Activated CD8-positive, alpha-beta memory T cell treated with anti-CD3 and anti-CD28 coated beads, Interleukin-2, amount 10 ng/mL, durations not matched to agents 7 days and 5 days (primary cell): ENCODE measurements at places on chromosomes 3 and 15.

DNA sequence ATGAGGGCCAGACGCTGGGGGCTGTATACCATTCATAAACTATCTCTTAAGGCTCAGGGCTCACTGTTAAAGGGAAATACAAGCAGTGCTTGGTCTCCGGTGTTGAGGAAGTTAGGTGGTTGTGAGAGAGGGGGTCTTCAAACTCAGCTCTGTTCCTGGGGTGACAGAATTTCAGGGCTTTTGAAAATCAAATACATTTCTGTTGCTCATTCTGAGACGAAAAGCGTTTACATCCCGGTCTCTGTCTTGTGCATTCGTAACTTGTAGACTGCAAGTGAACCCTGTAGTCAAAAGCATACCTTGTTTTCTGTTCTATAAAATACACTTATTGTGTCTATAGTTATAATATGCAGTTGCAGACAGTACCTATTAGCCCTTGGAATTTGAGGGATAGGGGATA is 1.7 kb downstream of the SLCO3A1 start:
- no peak for DNase-seq

DNA sequence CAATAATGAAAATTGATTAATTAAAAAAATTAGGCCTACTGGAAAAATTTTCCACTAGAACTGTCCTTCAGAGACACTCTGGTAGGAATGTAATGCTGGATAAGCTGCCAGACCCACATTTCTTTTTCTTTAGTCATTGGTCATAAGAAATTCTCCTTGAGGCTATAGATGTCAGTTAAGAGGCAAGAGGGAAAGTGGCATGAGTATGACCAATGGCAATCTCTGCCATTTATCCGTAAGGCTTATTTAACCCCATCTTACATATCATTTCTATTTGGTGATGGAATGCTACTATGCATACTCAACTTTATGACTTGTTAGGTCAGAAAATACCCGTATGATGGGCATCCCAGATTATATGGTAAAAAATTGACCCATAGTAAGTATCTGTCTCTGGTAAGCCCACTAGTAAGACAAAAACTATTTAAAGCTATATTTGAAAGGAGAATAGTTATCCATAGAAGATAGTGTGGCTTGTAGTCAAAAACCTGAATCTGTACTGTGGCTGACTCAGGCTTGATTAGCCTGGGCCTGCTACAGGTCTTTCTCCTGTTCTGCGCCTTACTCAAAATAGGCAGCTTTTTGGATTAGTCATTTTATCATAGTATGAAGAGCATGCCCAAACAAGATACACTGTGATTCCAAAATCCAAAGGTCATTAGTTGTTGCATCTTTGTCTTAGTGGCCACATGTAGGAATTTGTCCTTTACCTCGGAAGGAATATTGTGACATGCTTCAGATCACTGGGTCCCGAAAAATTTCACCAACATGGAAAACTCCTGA is 314.7 kb downstream of the PYDC2 start:
- no peak for DNase-seq

DNA sequence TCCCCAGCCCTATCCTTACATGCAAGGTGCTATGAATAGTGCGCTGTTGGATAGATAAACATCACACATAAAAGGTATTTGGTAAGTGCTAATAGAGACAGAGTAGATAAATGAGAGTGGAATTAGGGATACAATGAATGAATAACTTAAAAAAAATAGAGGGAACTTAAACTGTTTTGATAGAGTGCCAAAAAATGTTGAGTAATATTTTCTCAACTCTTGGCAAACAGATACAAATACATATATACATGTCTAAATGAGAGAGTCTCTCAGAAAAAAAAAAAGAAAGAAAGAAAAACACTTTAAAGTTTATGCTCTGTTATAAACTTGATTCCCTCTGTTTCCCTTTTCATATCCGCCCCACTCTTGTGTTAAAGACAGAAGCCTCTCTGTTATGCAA is 667.4 kb downstream of the ROBO2 start:
- DNase-seq, result no peak

- no peak for DNase-seq
Measured at GRCh38 chr3:37601832-37602231, 259.8 kb upstream of the CTDSPL start.

DNA sequence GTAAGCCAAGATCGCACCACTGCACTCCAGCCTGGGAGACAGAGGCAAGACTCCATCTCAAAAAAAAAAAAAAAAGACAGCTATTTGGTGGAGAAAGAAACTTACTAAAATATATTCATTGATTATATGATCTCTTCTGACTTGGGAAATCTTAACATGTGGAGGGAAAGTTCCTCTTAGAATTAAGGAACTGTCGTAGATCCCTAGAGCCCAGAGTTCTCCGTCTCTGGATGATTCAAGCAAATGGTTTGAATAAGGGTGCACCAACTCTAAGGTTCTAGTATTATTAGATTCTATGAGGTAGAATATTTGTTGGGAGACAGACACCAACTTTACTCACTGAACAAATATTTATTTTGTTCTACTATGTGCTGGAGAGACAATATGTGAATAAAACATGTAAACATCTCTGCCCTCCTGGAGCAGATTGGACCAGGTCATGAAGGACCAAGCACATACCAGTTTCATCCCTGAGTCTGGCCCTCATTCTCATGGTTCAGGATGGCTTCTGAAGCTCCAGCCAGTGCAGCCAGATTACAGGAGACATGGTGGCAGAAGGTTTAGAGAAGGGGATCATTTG is 129.7 kb downstream of the MITF start:
- DNase-seq, result no peak

GRCh38 chr3:100008081-100008698 is 106.1 kb downstream of the FILIP1L start:
- no peak for DNase-seq

DNA sequence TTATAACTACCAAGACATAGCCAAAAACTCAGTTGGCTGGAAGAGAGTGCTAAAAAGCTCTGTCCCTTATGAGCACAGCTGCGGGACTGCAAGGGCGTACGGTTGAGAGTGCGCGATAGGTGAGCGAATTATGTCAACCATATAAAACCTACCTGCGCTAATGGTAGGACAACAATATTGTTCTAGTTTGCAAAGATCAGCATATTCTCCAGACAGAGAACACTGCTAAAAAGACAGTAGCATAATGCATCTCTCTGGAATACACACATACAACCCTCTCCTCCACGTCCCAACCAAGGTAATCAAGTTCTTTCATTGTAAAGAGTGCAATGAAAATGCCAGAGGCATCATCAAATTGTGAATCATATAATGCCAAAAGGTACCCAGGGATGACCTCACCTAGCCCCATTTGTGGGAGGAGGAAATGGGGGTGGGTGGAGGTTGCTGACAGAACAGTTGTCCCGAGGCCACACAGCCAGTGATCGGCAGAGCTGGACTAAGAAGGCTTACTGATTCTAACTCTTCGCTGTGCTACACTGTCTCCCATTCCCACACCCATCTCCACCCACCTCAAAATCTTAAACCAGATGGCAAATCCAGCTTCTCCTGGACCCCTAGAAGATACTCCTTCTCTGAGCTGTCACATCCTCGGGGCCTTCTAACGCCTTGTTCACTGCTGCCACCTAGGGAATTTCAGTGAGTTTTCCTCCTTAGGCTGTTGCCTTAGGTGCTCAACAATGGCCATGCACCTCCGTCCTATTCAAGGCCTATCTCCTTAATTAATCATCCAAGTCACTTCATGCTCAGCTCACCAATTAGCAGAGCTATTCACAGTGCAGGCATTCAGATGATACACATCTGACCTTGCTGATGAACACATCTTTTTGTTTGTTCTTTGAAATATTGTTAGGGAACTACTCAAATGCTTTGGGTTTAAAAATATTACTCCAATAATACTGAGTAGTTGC is 60.7 kb downstream of the RPL22L1 start:
- DNase-seq, result no peak

DNA sequence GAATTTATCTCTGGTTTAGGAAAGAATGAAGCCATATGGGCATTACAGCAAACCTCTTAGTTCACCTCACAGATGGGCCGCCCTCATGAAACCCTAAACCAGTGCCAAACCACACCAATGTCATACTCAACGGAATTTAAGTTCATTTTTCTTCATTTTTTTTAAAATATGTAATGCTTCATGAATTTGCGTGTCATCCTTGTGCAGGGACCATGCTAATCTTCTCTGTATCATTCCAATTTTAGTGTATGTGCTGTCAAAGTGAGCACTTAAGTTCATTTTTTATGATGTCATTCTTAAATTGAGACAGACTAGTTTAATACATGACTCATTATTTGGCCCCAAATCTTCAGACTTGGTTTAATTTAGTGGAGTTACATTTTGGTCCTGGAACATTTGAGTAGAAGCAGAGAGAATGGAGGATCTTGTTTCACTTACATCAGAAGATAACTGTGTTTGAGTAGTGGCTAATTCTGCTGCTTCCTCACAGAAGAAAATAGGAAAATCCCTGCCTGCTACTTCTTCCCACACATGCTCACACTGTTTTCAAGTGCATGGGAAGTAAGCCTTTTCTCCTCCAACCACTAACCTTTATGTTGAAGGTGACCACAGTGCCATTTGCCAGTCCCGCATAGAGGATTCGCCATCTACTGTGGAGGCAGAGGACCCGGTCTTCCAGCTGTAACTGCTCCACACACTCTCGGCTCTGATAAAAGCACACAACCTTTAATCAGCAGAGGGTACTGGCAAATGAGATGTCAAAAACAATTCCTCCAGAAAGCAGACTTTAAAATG is 63.3 kb downstream of the ZNF106 start:
- no peak for DNase-seq

DNA sequence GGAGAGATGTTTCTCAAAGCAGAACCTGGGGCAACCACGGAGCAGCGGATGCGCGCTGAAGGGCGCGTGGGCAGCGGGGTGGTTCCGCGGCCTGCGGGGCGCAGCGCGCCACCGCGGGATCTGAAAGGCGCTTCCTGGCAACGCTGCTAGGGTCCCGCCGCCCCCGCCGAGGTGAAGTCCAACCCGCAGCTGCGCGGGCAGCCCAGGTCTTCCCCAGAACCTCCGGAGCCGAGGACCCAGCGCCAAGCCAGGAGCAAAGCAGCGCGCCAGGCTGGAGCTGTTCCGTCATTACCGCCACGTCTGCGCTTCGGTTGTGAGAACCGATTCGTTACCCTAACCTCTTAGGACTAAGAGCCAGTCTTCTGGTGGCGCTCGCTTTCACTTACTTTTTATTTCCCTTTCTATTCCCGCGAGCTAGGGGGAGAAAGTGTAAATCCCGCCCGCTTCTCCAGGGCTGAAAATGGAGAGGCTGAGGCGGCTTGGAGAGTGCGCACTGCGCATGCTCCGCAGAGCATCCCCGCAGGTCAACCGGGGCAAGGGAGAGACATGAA is 3.2 kb upstream of the GABRG3 start:
- DNase-seq, result no peak

- no peak for DNase-seq
Measured at GRCh38 chr3:115615001-115615814, 8.1 kb upstream of the GAP43 start.

DNA sequence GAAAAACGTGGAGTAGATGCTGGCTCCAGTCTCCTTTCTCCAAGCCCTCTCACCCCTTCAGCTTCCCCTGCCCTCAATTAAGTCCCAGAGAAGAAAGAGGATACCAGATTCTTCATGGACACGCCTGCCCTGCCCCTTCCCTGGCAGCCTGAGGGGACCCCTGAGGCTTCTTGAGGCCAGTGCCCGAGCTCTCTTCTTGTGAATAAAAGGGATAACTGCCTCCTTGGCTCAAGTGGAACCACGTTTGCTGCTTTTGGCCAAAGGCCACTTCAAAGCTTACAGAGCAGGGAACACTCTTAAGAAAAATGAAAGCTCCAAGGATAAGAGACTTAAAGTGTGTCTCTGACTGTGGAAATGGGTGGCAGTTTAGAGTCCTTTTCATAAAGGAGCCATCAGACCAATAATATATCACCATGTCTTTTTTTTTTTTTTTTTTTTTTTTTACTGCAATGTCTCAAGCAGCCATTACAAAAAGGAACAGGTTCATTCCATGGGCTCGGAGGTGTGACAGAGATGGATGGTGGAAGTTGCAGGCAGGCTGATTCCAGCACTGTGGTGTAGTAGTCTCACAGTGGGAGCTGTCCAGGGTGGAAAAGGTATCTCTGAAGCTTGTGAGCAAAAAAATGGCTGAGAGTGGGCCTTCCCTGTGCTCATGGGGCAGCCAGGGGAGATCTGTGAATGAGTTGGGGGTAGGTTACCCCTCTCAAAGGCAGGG is 108.8 kb downstream of the SEMA5B start:
- DNase-seq, result no peak

DNA sequence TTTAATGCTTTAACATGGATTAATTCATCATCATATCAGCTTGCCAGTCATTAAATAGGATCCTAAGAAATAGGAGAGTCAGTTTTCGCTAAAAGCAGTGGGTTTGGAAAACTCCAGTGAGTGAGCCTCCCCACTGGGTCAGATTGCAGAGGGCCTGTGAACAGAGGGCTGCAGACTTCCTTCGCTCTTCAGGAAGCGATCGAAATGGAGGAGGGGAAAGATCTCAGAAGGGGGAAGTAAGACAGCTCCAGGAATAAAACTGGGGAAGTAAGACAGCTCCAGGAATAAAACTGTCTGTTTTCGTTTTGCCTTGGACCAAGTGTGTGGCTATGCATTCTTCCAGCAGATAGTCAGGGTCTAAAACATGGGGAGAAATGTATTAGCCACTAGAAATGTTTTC is 124.8 kb upstream of the C15orf61 start:
- DNase-seq, result no peak
